ENCODE measurements at places on chromosomes 13 and 19. TPM values are rescaled to one million over a fixed set of nuclear protein-coding genes. Genes with fewer than 3 reads are reported as not detected.

- no peak for DNase-seq
- no peak overlapping the region for H3K4me3 ChIP-seq
- H3K27me3 ChIP-seq = no peaks in the 10 kb centered on the region
- H3K4me1 ChIP-seq = no peaks in the 10 kb centered on the region
- H3K36me3 ChIP-seq = no peaks in the 10 kb centered on the region
These were observed 114.9 kb downstream of the PIBF1 start for GRCh38 chr13:72896869-72897268.

Gene PSG7
- not detected for total RNA-seq

- H3K27ac ChIP-seq = no peak overlapping the region
- DNase-seq = no peak
- no peaks in the 10 kb centered on the region for H3K27me3 ChIP-seq
- H3K36me3 ChIP-seq = no peaks in the 10 kb centered on the region
These were observed 183.0 kb downstream of the RFC3 start for GRCh38 chr13:34000955-34001354.

Gene COL5A3
- total RNA-seq = 2.4 TPM
